ENCODE measurements at places on chromosomes 6 and 20.

GRCh38 chr6:41878961-41879405 lies 16.2 kb downstream of the USP49 start:
- no peak for DNase-seq

GRCh38 chr6:169627736-169628607 lies 73.9 kb downstream of the WDR27 start:
- no peak for DNase-seq

- DNase-seq, result no peak
Observed at GRCh38 chr6:142907544-142907943, 37.4 kb downstream of the HIVEP2 start.

GRCh38 chr6:114569669-114570068 lies 226.8 kb upstream of the HS3ST5 start:
- no peak for DNase-seq

GRCh38 chr6:47371139-47371869 lies 61.6 kb upstream of the TNFRSF21 start:
- DNase-seq, result no peak

GRCh38 chr6:154301839-154302752 lies 54.5 kb downstream of the IPCEF1 start:
- DNase-seq, result no peak

- no peak for DNase-seq
Observed at GRCh38 chr6:156131221-156131903, 645.8 kb upstream of the ARID1B start.

- no peak for DNase-seq
Observed at GRCh38 chr6:79201983-79202382, 32.5 kb downstream of the HMGN3 start.

GRCh38 chr20:41370176-41370575 lies 3.6 kb upstream of the EMILIN3 start:
- no peak for DNase-seq

- DNase-seq, result no peak
Observed at GRCh38 chr6:84876723-84877514, 112.5 kb upstream of the TBX18 start.

- no peak for DNase-seq
Observed at GRCh38 chr20:62176866-62177265, 6.0 kb upstream of the MTG2 start.

DNA sequence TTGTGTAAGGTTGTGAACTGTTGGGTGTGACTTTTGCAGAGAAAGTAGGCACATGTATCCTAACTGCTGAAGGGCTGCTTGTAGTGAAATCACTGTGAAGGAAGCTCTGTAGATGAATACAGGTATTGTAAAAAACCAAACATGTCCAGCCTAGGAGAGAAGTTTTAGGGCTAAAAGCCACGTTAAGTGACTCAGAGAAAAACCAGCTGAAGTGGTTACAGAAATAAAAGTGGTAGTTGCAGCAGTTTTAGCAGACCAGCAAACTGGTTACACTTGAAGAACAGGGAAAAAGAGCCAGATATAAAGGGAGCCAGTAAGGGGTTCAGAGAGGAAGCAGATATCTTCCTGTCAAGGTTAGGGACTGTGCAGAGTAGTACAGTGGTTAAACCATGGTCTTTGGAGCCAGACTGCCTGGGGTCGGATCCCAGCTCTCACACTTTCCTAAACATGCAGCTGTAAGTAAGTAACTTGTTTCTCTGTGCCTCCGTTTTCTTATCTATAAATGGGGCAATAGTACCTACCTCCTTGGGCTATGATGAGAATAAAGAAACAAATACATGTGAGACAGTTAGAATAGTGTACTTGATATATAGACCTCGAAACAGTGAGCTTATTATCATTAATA lies 33.8 kb upstream of the RNF8 start:
- DNase-seq, result no peak

- no peak for DNase-seq
Observed at GRCh38 chr20:5327356-5327755, 10.6 kb upstream of the PROKR2 start.

GRCh38 chr20:62772103-62772611 lies 24.1 kb upstream of the MRGBP start:
- DNase-seq, result no peak

DNA sequence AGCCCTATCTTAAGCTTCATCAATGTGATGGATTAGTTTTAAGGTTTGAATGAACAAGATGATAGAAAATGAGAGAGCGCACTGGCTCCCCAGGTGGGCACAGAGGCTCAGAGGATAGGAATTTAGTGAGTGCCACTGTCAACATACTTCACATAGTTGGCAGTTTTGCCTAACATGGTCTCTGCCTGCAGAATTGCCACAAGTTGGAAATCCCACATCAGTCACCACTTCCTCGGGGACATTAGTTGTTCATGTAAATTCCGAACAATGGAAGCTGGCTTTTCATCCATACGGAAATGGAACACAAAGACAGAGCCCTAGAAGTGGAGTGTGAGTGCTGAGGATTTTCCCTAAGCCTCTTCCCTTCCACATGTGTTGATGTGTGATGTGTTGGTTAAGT lies 123.9 kb upstream of the PHACTR1 start:
- DNase-seq, result no peak

GRCh38 chr20:23419995-23420901 lies 1.0 kb downstream of the NAPB start:
- peak; percentile 8 for DNase-seq

DNA sequence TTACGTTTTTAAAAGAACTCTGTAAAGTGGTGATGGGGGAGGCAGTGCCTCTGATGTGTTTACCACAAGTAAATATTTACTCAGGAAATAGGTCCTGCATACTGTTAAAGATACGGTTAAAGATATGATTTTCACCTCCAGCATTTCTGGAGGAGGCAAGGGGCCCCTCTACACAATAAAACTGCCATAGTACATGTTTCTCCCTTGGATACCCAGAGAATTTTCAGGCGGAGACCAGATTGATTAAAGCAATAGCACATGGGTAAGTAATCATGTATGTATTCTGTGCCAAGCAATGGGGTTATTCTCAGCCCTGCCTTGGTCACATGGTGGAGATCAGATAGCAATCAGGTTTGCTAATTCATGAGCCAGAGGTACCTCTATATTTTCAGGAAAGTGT lies 9.6 kb downstream of the RIPOR2 start:
- DNase-seq, result no peak

GRCh38 chr6:38974389-38975151 lies 74.0 kb upstream of the GLP1R start:
- no peak for DNase-seq

DNA sequence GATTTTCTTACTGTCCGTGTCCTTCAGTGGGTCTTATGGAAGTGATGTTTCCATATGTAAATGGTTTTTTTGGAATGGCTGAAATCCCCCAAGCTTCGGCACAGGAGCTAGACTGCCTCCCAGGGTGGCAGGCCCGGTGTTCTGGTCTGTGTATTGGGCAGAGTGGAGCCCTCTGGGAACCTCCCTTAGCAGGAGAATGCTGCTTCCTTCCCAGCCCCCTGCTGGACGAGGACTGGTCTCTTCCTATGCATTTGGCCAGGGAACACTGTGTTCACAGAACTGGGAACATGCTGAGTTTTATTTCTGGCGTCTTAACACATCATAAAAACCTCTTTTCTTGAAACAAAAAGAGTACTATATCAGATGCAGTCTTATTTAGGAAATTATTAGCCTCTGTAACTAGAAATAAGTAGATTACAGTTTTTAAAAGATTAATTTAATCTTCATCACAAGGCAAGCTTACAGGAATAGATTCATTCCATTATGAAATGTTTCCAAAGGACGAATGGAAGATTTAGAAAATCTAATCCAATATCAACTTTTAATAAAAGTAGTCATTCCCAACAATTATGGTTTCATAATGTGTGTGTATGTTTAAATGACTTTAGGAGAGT lies 56.6 kb downstream of the SYTL3 start:
- no peak for DNase-seq

DNA sequence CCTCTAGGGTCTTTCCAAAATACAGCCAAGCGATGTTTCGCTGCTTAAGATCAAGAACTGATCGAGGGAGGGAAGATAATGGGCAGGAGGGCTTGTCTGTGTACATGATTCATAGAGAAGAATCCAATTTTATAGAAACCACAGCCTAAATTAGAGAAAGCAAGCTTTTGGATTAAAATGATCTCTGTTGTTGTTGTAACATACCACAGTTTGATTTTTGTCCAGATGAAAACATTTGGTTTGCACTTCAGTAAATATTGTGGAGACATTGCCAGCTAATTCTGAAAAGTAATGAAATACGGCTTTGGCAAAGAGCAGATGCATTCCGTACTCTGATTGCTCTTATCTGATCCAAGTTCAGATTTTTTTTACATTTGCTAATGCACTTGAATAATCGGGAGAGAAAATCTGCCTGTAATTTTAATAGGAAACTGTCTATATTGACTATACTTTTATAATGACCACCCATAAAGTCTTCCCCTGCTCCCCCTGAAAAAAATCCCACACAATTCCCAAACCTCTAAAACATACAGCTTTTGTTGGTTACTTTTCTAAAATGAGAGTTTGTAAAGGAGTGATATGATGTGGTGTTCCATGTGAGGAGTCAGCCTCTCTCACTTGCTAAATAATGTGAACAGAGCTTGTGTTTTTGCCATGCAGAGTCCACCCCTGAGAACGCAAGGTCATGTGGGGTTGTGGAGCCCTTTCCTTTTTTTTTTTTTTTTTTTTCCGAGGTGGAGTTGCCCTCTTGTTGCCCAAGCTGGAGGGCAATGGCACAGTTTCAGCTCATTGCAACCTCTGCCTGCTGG lies 199.9 kb downstream of the DTNBP1 start:
- no peak for DNase-seq

DNA sequence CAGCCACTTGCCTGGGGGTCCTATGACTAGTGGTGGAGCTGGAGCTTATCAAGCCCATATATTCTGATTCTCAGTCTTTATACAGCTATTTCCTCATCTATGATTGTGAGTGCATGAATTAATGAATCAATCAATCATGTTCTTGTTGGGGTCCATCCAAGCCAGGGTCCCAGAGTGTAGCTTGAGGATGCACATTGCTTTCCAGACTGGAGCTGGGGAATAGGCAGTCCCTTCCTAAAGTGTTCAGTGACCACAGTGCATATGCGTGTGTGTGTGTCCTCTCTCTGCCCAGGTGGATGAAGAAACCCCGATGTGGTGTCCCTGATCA lies 25.1 kb downstream of the MMP24 start:
- no peak for DNase-seq

GRCh38 chr6:79277109-79277508 lies 42.6 kb upstream of the HMGN3 start:
- DNase-seq, result no peak

DNA sequence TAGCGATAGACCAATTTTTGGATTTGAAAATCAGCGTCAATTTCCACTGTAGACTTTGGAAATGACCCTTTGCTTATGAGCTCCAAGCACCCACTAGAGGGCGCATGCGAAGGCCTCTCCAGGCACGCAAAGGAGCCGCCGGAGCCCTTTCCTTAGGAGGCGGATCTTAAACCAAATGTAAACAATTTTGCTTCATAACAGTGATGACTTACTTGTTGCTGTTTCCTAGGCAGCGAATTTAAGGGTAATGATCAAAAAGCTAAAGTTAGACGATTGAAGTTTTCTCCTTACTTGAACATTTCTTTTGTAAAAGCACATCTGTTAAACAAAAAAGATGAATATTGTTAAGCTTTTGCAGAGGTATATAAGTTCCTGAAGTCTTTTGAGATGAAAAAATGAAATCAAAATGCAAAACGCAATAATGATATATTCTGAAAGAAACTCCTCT lies 29.2 kb upstream of the EXOC2 start:
- peak; percentile 64 for DNase-seq

DNA sequence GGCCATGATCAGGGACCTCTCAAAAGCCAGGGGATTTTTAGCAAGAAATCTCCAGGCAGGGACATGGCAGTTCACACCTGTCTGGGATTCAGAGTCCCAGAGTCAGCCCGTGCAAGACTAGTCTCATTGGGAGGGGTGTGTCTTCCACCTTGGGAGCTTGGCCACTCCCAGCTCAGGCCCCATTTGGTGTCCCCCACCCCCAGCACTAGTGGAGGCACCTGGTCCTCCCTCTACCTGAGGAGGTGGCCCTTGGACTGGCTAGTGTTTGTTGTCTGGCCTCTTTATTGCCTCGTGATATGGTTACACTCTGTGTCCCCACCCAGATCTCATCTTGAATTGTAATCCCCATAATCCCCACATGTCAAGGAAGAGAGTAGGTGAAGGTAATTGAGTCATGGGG lies 140.8 kb upstream of the PHACTR3 start:
- DNase-seq, result no peak

DNA sequence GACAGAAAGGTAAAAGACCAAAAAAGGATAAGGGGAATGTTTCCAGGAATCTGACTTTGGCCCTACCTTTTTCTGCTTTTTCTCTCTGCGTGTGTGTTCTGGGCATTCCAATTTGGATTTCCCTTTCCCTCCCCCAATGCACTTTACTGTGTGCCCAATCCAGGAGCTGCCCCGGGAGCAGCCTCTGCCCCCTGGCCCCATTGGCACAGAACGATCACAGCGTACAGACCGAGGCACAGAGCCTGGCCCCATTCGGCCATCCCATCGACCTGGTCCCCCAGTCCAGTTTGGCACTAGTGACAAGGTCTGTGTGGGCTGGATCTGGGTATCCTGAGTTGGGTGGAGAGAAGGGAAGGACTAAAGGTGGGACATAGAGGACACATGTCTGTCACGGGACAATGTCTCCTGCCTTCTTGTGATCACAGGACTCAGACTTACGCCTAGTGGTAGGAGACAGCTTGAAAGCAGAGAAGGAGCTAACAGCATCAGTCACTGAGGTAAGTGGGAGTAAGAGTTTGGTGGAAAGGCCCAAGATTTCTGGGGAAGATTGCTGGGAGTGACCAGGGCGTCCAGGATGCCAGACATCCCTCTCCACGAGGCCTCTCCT lies 14.6 kb downstream of the PRRC2A start:
- no peak for DNase-seq
